ENCODE measurements at places on chromosomes 12 and 14.
A peak's percentile ranks its signal among the peaks of the same experiment; 100 is the strongest.

- DNase-seq, result peak; percentile 32
Measured at GRCh38 chr14:51582437-51582836, 69.3 kb upstream of the FRMD6 start.

- DNase-seq, result no peak
Measured at GRCh38 chr12:109261087-109261486, 48.0 kb downstream of the FOXN4 start.

GRCh38 chr14:101813833-101814232 is 52.3 kb downstream of the PPP2R5C start:
- no peak for DNase-seq

GRCh38 chr12:4460761-4461160 is 15.1 kb upstream of the FGF6 start:
- DNase-seq, result no peak

GRCh38 chr12:111887926-111888745 is 46.1 kb downstream of the MAPKAPK5 start:
- no peak for DNase-seq

DNA sequence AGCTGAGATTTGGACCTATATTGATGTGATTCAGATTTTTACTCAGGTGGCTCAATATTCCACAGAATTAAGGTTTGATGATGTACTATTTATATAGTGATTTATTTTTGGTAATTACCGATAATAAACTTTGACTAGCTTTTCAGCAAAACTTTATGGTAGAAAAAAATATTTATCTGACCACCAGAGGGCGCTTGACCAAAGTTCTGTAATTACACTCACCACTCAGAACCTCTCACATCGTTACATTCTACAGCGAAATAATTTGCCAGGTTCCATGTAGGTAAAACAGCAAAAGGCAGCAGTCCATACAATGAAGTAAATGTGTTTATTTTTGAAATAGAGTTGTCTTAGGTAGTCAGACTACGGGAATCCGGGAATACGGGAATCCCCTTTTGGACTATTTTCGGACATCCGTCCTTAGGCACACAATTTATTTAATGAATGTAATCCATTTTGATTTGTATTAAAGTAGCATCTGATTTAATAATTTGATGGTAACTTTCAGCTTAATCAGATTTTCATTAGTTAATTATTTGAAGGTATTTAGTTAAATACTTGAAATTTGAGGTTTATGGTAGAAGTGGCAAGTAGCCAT is 143.0 kb upstream of the DDHD1 start:
- DNase-seq, result no peak

DNA sequence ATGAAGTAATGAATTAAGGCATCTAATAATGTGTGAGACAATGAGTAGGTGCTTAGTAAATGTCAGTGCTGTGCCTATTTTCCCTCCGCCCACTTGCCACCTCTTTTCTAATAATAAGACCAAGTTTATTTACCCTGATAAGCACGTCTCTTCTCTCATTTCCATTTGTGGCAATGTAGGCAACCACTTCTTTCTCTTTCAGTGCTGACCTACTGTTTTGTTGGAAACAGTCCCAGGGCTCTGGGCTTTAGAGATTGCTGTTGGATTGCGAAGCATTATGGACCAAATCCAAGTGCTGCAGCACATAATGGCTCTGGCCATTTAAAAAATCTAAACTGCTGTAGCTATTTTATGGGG is 141.3 kb upstream of the PLEKHG7 start:
- DNase-seq, result no peak

- peak; percentile 69 for DNase-seq
Measured at GRCh38 chr14:103372552-103373304, 12.5 kb upstream of the MARK3 start.

GRCh38 chr12:23523339-23523738 is 426.1 kb downstream of the SOX5 start:
- DNase-seq, result no peak

- DNase-seq, result no peak
Measured at GRCh38 chr14:22830443-22831010, 840 bp downstream of the MRPL52 start.

DNA sequence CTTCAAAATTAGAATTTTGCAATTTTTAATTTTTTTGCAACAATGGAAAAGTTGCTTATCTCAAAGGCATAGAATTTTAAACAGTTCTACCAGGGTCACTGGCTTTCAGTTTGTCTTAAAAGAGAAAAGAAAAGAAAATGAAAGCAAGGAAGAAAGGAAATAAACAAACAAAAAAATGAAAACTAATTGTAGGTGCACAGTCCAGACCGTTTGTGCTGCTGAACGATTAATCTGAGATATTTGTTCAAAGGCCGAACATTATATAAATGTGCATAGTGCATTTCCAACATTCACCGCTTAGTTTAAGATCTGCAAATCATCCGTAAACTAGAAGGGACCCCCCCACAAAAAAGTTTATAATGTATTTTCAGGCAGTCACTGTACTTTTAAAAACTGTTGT is 5.5 kb upstream of the OTX2 start:
- no peak for DNase-seq

- no peak for DNase-seq
Measured at GRCh38 chr12:131672941-131673887, 37.7 kb upstream of the SFSWAP start.

DNA sequence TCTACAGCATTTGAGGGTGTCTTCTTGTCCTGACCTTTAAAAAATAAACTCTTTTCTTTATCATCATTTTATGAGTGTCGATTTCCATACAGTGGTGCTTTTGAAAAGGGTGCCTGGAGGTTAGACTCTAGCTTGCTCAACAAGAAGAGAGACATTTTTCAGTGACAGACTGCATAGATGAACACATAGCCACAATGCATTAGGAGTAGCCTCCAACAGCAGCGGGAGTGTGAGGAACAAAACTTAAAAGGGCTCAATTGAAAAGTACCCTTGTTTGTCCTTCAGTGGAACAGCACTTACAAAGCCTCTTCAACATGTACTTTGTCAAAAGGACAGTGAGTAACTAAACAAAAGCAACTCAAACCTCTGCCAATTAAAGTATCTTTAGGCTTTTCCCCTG is 119.3 kb downstream of the SOX5 start:
- no peak for DNase-seq

GRCh38 chr12:110107369-110108281 is 16.5 kb upstream of the IFT81 start:
- DNase-seq, result no peak

- DNase-seq, result no peak
Measured at GRCh38 chr12:112514926-112515642, 96.3 kb downstream of the PTPN11 start.

DNA sequence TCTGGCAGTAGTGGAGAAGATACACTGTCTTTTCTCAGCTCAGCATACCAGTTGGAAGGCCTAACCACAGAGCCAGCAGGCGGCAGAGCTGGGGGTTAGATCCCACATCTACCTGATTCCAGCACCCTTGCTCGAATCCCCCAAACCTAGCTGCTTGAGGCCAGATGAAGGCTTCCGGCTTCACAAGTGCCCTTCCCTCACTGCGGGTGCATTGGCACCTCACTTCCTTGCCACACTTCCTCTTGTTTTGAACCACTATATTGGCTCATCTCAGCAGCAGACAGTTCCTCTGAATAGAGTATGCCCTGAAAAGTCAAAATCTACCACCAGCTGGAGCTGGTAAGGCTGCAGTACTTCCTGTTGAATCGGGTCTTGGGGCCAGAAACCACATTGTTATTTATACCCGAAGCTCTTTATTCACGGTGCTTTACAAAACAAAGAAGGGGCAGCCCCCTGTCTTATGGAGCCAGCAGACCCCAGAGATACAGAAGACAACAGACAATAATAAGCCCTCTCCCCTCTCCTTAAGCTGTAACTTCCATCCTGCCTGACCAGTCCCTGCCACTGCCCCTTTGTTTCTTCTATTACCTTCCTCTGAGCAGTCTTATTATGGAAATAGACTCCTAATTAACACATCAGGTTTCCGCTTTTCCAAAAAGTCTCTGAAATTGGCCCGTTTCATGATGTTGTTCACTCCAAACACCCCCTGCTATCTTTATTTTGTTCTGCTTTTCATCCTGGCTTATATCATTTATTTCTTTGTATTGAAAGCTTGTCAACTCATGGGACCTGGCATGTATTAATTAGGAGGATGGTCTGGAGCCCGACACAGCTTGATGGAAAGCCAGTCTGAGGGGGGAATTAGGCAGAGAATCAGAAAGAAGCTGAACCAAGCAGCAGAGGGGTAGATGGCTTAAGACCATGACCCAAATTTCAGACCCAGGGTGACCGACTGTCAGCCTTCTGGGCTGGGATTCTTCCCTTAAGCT is 233.5 kb downstream of the EFCAB11 start:
- no peak for DNase-seq

DNA sequence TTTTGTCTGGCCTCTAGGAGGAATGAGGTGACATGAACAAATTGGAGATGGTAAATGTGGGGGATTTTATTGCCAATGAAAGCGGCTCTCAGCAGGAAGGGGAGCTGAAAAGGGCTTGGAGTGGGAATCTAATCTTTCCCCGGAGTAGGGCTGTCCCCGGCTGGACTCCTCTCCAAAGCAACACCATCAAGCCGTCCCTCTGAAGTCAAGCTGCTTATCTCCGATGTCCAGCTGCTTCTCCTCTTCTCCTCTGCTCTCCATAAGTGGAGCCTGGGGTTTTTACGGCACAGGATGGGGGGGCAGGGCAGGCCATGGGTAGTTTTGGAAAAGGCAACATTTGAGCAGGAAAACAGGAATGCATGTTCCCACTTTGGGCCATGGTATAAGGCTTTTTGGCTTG is 113.5 kb downstream of the TMEM132D start:
- DNase-seq, result no peak

- no peak for DNase-seq
Measured at GRCh38 chr12:71708658-71709057, 22.8 kb downstream of the TMEM19 start.

DNA sequence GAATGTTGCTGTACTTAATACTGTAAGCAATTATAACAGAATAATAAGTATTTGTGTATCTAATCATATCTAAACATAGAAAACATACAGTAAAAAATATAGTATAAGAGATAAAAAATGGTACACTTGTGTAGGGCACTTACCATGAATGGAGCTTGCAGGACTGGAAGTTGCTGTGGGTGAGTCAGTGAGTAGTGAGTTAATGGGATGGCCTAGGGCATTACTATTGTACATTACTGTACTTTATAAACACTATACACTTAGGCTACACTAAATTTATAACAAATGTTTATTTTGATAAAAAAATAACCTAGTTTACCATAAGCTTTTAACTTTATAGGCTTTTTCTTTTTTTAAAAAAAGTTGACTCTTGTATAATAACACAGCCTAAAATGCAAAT is 1071.2 kb upstream of the SEL1L start:
- DNase-seq, result no peak

DNA sequence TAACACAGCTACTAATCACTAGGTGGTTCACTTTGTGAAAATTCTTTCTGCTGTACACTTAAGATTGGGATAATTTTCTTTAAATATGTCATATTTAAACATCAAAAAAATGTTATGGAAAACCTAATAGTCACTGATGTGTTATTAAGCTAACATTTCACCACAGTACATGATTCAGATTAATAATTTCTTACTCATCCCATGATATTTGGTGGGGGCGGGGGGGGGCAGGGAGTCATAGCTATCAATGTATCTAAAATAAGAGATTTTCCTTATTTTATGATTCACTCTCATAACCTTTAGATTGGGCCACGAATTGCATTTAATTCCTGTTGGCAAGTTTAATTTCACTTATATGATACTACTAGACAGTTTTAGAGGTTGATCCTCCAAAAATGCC is 88.8 kb downstream of the KCNH5 start:
- DNase-seq, result no peak

DNA sequence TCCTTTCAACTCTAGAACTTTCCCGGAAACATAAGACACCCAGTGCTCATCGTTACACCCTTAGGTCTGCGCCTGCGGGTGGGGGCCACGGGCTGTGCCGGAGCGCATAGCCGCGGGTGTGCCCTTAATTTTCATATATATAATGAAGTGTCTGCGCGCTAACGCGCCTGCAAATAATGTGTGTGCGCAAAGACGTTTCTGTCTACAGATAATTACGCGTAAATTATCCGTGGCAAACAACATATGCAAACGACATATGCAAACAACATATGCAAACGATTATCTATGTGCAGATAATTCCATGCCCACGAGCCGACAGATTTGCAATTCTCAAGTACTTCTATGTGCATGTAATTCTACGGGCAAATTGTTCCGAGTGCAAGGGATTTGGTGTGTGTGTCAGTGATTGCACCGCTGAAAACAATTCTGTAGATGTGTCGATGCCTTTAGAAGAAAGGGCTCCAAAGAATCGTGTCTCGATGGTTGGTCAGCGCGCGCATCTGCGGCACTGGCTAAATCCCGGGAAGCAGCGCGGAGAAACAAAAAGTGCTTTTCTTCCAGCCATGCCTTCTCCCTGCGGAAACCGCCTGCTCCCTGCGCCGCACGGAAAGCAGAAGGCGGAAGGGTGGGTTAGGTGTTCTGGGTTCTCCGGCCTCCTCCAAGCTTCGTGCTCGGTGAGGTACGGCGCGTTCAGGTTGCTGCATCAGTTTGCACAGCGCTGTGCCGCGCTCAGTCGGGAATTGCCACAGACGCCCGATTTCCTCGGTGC is 34.5 kb upstream of the TBX5 start:
- no peak for DNase-seq

DNA sequence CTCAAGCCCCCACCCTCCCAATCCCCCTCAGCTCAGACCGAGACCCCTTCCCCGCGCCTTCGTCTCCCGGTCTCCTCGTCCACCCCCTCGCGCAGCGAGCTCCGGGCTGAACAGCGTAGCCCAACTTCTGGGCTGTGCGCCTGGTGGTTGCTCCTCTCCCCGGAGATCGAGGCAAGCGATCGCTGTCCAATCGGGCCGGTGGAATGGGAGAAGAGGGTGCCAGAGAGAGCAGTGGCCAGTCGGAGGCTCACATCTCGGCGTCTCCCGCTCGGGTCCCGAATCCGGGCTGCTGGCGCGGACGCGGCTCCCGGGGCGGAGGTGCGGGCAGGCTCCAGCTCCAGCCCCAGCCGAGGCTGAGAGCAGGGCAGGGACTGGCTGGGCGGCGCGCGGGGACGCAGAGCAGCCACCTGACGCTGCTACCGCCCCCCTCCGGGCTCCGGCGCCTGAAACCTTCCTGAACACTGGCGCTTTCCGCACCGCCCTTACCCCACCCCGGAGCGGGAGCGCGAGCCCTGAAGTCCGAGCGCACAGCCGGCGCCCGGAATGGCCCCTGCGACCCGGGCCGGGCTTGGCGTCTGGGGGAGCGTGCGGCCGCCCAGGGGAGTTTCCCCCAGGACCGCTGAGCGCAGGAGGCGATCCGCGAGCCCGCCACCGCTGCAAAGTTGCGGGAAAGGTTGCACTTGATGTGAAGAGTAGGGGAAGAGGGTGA is 508 bp upstream of the KCNH5 start:
- DNase-seq, result no peak

GRCh38 chr14:60085693-60086092 is 6.0 kb upstream of the PCNX4 start:
- DNase-seq, result no peak

DNA sequence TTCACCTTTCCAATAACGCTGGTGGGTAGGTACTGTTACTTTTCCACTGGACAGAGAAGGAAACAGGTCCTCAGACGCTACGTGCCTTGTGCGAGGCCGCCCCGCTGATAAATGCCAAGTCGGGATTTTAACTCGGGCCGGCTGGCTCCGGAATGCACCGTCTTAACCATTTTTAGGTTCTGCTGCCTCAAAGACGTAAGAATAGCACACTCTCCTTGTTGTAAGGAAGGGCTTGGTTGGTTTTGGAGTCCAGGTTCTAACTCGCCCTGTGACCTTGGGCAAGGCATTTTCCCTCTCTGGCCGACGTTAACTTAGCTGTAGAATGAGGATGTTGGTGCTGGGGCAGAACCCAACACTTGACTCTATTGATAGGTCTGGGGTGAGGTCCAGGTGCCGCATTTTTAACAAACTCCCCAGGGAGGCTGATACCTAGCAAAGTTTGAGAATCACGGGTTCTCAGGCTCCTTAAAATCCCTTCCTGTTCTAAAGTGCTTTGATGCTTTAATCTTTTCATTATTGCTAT is 814 bp downstream of the ANKRD13A start:
- no peak for DNase-seq

Data from pulmonary artery endothelial cell (primary cell).